ENCODE measurements at places on chromosomes 6 and 20. TPM values are rescaled to one million over a fixed set of nuclear protein-coding genes. Genes with fewer than 3 reads are reported as not detected.

ENPP4 gene
- total RNA-seq: 4.9 TPM

- no peak for DNase-seq
These were observed 99.2 kb downstream of the OR2B2 start for GRCh38 chr6:27812805-27813492.

PAX1 gene
- not detected for total RNA-seq

C6orf15 gene
- not detected for total RNA-seq

ME1 gene
- 7.8 TPM for total RNA-seq

DNA sequence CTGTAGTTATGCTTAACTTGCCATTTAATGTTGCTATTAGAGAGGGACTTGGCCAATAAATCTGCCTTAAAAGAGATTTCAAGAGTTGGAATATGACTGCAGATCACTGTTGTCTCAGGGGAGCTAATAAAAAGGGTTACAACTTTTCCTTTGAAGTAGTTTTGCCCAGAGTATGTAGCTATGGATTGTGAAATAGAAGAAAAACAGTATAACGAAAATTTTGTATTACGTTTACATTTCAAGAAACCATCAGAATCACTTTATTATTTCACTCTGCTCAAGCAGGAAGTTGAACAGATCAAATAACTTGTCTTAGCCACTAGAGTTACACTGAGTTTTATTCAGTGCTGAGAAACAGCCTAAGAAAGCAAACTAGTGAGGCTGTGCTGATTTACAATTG lies 3.0 kb upstream of the ZSCAN26 start:
- no peak for DNase-seq

KHDC1L gene
- not detected for total RNA-seq

GRCh38 chr6:30100585-30101443 lies 12.1 kb downstream of the TRIM31 start:
- peak; percentile 28 for DNase-seq

DNA sequence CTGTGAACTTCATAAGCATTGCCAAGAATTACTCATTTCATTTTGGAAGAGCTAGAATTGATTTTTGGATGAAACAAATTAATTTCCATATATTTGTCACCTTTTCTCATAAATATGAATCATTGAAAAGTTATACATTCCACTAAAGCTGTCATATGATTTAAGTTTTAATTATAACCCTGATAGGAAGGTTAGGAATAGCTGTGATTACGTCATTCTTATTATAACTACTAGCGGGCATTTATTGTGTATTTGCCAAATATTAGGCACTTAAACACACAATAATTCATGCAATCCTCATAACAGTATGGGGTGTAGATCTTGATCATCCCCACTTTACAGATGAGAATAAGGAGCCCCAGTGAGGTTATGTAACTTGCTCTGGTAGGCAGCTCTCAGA lies 77.4 kb upstream of the ENPP5 start:
- DNase-seq: no peak

- DNase-seq: no peak
These were observed 380.2 kb downstream of the LAMA2 start for GRCh38 chr6:129263176-129263575.

DNA sequence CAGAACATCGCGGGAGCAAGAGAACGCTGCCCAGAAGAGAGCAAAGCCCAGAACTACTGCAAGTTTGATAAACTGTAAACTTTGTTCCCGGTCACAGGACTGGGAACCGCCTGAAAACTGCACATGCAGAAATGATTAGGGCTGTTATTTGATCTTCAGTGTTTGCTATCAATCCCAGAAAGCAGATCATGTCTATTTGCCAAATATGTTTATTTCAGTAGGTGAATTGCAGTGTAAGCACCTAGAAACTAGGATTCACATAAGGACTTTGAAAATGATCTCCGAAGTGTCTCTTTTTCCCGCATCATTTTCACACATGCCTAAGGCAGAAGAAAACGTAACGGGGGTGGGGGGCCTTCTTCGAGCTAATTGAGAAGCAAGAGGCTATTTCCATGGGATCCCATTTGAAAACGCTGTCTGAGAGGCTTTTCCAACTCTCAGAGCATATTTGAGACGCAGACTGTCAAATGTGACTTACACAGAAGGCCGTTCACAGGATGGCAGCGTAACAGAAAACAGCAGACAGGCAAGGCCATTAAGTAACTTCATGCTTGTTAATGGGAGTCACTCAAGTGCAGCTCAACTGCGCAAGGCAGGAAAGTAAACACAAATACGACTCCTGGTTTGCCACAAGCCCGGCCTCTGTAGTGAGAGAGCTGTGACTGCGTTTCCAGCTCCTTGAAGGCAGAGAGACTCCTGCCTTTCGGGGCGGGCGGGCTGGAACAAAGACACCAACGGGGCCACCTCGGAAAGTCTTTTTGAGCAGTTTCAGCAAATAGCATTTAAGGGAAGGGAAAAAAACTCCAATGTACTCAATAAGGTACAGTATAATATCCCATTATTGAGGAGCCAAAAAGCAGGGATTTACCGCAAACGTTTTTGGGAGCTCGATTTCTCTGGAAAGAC lies 144.7 kb upstream of the ZNF217 start:
- no peak for DNase-seq

GRCh38 chr6:16098211-16098610 lies 30.7 kb upstream of the MYLIP start:
- no peak for DNase-seq

DNA sequence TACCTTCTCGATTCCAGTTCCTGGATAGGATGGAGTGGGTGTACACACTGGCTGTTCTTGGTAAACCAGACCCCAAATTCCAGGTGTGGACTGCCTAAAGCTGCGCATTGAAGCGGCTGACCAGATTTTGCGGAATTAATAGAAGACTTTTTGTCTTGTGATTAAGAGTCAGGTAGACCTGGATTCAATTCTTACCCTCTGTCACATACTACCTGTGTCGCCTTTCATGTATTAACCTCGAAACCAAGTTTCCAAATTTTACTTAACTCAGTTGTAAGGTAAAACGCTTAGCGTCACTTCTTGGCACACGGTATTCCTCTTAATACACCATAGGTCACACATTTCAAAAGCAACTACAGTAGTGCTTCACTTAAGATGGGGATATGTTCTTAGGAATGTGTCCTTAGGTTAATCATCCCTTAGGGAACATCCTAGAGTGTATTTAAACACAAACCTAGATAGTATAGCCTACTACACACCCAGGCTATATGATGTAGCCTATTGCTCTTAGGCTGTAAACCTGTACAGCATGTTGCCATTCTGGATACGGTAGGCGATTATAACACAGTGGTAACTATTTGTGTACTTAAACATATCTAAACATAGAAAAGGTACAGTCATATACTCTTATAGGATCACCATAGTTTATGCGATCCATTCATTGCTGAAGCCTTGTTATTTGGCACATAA lies 733 bp upstream of the GOPC start:
- no peak for DNase-seq

- peak; percentile 48 for DNase-seq
These were observed 568 bp downstream of the PREP start for GRCh38 chr6:105402090-105402938.

RPS6KA2 gene
- 166 TPM for total RNA-seq

MATN4 gene
- 0.17 TPM for total RNA-seq

Data from dermis blood vessel endothelial cell (primary cell).